ENCODE measurements at places on chromosomes 1 and 21. TPM values are rescaled to one million over a fixed set of nuclear protein-coding genes. Genes with fewer than 3 reads are reported as not detected.
A peak's percentile ranks its signal among the peaks of the same experiment; 100 is the strongest.

The LCA5L gene
- total RNA-seq = not detected

The FCRL6 gene
- total RNA-seq = not detected

The GJA9 gene
- total RNA-seq = not detected

The HMCN1 gene
- total RNA-seq = under 0.01 TPM

The CHAF1B gene
- total RNA-seq = 33.8 TPM

The TRIM67 gene
- total RNA-seq = not detected

The BCAN gene
- total RNA-seq = not detected

The GBP2 gene
- 225 TPM for total RNA-seq

DNA sequence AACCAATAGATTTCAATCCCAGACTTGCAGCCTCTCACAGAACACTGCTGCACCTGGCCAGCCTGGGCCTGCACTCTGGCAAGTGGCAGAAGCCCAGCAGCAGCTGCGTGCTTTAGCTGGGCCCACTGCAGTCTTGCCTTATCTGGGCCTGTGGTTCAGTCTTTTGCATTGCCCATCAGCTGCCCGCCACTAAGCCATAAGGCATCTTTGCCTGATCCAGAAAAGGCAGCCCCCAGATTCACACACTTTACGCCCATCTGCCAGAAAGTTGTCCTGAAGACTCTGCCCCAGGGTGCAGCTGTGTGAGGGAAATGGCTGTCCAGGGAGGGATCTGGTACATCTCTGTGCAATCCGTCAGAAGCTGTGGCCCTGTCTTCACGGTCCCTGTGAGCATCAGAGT, 217.0 kb downstream of the DNAH14 start:
- no peak for DNase-seq

- no peak for DNase-seq
Observed at GRCh38 chr1:203378556-203379245, 27.8 kb upstream of the FMOD start.

DNA sequence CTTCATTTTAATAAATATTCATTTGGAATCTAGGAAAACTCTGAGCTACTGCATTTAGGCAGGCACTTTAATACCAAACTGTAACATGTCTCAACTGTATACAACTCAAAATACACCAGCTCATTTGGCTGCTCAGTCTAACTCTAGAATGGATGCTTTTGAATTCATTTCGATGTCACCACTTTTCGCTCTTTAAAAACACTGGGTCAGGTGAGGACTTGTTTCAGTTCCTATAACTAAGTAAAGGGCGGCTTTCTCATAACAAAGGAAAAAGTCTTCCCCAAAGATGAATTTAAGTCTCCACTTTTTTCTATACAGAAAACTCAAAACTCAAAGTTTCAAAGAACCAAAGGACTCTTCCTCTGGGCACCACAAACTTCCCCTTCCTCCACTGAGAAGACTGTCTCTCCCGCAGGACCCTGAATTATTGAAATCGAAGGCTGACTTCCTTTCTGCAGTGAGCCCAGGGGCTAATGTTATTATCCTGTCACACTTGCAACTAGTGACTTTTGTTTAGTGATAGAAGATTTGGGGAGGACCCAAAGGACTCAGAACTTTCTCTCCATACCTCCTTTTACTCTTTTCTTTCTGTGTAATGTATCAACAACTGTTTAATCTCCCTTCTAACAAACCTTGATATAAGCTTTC, 9.7 kb upstream of the DHX9 start:
- no peak for DNase-seq

DNA sequence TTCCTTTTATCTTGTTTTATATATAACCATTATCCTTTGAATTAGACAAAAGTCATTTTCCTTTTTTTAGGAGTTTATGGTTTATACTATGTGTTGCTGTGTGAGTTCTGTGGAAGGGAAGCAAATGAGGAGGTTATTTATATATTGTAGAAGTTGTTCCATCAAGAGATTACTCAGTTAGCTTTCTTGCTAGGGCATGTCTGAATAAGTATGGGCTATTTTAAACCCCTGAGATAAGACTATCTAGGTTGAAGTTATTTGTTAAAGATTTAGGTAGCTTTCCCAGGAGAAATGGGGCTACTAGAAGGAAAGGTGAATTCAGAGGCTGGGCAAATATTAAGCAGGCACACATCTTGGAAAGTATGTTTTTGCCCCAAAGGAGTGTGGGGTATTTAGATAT, 16.1 kb upstream of the VAMP4 start:
- no peak for DNase-seq

DNA sequence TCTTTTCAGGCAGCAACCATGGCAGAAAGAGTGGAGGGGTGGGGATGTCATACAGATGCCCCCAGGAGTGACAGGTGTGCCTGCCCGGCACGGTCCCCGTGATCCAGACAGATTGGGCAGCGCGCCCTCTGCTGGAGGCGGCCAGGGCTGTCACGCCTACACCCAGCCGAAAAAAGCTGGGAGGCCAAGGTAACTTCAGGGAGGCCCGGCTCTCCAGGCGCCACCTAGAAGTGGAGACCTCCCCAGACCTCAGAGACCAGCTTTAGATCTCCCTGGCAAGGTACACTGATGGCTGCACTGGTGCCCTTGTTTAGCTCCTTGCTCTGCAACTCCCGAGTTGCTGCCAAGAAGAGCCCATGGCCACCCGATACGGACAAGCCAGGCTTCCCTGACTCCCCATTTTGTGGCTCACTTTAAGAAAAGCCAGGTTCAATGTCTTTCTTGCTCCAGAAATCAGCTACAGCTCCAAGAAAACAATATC, 6.6 kb downstream of the GOLT1A start:
- peak; percentile 51 for DNase-seq

- no peak for DNase-seq
Observed at GRCh38 chr1:26705788-26706311, 10.0 kb downstream of the ARID1A start.

DNA sequence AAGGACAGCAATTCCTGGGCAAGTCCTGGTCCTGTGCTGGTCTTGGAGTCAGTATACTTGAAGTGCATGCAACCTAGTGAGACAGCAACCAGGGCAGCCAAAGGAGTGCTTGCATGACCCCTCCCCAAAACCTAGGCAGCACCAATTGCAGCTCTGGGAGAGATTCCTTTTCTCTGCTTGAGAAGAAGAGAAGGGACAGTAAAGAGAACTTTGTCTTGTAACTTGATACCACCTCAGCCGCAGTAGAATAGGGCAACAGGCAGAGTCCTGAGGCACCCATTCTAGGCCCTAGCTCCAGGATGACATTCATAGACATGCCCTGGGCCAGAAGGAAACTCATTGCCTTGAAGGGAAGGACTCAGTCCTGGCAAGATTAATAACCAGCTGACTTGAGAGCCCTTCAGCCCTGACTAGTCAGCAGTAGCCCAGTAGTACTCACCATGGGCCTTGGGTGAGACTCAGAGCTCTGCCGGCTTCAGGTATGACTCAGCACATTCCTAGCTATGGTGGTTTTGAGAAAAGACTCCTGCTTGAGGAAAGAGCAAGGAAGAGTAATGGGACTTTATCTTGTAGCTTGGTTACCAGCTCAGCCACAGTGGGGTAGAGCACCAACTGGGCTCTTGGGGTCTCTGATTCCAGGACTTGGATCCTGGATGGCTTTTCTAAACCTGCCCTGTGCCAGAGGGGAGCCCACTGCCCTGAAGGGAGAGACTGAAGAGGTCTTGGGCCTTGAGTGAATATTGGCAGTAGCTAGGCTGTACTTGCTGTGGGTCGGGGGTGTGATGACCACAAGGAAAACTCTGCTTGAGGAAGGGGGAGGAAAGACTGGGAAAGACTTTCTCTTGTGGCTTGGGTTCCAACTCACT, 51.7 kb upstream of the ACADM start:
- no peak for DNase-seq

- DNase-seq = no peak
Observed at GRCh38 chr1:41366455-41367287, 5.4 kb downstream of the FOXO6 start.

DNA sequence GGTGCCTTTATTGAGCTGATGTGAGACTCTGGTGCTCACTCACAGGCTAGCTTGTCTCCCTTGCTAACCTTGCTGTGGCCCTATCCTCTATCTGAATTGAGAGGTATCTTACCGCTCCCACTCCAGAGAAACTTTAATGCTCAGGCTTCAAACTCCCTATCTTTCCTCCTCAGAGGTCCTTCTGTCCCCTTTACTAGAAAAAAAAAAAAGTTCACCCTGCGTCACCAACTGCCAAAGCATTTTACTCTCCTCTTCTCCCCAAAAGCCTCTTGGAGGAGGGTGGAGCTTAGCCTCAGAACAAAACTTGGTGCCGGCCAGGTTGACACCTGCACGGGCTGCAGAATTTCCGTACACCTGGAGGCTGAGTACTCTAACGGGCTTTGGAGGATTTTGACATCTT, 55.1 kb downstream of the ATP2B4 start:
- no peak for DNase-seq

DNA sequence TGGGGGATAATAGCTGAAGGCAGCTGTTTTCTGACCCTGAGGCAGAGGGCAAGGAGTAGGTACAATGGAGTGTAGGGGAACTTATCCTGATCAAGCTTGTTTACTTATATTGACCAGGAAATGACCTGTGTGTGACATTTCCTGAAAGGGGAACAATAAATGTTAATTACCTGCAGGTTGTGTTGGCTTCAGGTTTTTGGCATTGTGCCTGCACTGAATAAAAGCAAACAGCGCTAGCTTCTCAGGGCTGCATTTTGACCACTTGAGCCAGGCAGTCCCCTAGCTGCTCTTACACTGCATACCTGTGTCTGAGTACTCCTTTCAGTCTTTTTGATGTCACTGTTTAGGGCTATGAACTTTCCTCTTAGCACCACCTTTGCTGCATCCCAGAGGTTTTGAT, 40.6 kb downstream of the DRAM2 start:
- DNase-seq = no peak

GRCh38 chr1:147267711-147268110, 25.2 kb downstream of the CHD1L start:
- DNase-seq = no peak

DNA sequence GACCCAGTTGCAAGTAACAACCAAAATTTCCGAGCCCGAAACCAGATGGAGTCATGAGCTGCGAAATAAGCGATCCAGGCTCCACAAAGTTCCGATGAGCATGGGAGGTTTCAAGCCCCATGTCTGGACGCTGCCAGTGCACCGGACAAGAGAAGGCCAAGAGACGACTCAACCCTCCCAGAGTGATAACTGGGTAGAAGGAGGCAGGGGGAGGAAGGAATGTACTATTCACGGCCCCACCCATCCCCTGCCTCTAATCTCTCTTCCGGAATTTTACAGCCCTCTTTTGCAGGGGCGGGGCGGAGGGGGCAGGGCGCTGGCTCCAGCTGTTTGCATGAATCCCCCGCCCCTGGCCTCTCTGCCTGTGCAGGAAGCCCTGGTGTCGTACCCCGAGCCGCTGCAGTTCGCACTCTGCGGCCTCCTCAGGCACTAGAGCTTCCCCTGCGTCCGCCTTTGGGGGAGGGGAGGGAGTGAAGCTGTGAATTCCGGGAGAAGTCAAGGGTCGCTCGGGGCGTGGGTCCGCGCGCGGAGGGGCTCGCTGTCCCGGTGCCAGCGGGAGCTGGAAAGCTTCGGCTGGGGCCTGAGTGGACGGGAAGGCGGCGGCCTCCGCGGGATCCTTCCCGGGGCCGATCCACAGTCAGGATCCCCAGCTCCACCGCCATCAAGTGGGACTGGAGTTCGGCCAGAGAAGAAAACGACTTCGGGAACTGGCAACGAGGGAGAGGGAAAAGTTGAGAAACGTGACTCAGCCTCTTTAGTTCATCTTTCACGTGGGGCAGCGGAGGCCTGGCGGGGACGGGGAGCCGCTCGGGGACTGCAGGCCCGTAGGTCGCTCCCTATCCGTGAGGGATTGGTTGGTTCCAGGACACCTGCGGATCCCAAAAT, 6.3 kb upstream of the PTP4A2 start:
- peak; percentile 88 for DNase-seq

DNA sequence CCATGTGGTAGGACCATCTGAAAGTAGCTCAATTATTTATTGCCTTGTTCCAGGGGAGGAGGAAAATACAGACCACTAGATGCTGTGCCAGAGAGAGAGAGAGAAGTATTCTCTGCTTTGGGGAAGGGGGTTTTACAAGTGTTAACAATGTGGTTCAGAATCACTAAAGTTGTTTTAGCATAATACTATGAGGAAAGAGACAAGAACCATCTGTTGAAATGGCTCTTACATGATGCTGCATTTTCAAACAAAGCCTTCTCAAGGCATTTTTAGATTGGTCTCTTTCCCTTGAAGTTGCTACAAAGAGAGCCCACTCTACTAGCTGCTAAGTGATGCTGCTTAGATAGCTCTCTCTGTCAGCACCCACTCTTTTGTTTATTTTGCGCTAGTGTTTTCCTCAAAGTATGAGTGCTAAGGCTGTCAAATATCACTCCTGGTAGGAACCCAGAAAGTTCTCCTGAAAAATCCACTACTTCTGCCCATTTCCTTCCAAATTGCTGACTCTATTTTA, 255.1 kb downstream of the NFIA start:
- DNase-seq = no peak

- no peak for DNase-seq
Observed at GRCh38 chr21:26032263-26032662, 138.3 kb downstream of the APP start.

GRCh38 chr1:229999004-229999670, 67.9 kb upstream of the GALNT2 start:
- DNase-seq = no peak
